ENCODE measurements at places on chromosomes 3 and 15. TPM values are rescaled to one million over a fixed set of nuclear protein-coding genes. Genes with fewer than 3 reads are reported as not detected.
A peak's percentile ranks its signal among the peaks of the same experiment; 100 is the strongest.

The IFRD2 gene
- total RNA-seq: 96.5 TPM

The NPAP1 gene
- 2.0 TPM for total RNA-seq

The SEMA7A gene
- 1.5 TPM for total RNA-seq

DNA sequence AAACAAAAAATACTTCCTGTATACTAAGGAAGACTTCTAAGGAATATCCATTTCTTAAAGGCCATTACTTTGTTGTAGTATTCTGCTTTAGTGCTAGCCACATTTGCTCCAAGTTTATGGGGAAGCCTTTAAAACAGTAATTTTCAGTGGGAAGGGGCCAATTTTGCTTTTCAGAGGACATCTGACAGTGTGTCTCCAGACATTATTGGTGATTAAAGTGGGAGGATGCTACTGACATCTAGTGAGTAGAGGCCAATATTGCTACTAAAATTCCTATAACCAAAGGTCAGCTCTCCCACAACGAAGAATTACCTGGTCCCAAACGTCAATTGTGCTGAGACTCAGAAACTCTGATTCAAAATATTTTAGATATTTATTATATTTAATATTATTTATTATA, 24.8 kb downstream of the SLC28A2 start:
- no peak for DNase-seq

GRCh38 chr3:157502916-157503595, at the start of gene VEPH1:
Gene VEPH1, minus strand, starts transcription at chr3:157503416. Its CDS starts 8,067 bp downstream, at chr3:157495349.
- DNase-seq: no peak

DNA sequence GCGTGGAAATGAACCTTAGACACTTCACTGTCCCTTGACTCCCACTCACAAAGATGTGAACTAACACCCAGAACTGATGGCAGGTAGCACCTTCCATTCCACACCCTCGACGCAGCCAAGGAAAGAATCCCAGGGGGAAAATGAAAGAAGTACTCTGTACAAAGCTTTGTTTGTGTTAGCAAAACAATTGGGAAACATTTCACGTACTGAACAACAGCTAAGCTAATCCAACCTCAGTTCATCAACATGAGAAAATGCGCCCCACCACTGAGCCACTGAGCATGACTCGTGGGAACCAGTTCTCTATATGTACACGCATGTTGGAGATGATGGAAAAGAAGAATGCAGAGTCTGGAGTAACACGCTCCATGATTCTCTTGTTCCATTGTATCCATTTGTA, 32.0 kb downstream of the CORO2B start:
- no peak for DNase-seq

GRCh38 chr3:38164643-38164951, 740 bp upstream of the OXSR1 start:
- no peak for DNase-seq

DNA sequence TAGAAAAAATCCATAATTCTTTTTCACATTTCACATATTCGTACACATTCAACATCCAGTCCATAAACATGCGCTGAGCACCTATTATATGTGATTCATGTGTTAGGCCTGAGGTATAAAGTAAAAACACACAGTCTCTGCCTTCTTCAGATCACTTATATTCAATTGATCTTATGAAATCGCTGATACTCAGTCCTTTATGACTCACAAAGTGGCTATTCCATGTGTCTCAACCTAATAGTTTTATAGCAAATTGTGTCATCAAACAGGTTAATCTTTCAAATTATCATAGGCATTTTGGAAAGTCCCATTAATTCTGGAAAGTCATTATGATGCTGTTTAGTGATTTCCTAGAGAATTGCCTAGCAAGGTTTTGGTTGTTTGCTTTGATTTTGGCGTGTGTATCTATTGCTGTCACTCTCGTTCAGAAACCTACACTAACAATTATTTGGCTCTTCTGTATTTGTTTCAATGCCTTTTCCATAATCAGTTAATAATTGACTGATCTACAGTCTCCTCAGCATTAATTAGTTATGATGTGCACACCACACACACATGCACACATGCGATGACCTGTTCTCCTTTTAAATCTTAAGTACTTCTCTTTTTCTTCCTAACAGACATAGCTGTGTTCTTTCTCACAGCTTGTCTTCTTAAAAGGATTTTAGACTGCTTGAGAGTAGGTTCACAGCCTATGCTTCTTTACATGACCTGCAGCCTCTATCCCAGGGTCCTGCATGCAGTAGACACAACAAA, 353.1 kb downstream of the MECOM start:
- DNase-seq: no peak

- DNase-seq: no peak
Measured at GRCh38 chr15:100751585-100751984, 128.0 kb upstream of the ALDH1A3 start.

DNA sequence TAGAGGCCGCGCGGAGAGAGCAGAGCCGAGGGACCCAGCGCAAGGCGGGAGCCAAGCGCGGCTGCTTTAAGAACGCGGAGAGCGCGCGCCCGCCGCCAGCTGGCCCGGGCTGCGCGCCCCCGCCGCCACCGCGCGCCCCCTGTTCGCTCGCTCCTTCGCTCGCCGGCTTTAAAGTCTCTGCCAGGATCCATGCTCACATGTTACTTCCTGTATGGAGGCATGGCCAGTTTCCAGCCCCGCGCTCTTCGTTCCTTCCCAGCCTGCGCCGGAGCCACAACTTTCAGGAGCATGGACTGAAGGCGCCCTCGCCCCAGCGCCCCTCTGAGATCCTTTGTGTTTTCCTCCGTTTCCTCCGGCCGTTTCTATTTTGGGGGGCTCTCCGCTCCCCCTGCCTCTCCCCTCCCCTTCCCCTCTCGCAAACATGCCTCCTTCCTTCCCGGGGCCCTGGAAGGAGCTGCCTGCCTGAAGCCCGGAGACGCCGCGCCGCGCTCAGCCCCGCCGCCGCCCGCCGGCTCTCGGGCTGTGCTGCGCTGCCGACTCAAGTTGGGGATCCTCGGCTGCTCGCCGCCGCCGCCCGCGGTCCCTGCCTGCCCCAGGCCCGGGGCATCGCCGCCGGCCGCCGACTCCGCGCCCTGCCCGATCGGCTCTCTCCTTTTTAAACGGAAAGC, at the start of gene PTPRG:
Gene PTPRG (plus strand): TSS at position 198 of the 668 bp plus-strand sequence. CDS start 717 bp downstream, outside the sequence.
- DNase-seq: peak; percentile 92

DNA sequence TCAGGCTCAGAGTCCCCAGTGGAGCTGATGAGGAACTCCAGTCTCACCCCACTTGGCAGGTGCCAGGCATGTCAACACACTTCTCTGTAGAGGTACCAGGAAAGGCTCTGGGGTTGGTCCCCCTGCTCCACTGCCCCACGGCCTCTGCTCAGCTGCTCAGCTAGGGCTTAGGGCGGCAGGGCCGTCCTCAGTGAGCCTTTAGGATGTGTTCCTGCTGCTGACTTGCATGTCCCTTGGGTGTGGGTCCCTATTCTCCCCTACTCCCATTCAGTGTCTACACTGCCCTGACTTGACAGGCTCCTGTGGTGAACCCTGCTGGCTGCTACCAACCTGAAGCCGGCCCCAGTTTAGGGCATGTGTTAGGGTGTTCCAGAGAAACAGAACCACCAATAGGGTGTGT, 17.9 kb upstream of the POLG start:
- DNase-seq: no peak

GRCh38 chr15:79003301-79003700, 58.5 kb upstream of the CTSH start:
- no peak for DNase-seq

Measured in thyroid gland (tissue), 4 donors.